ENCODE measurements at places on chromosomes 12 and 14.
A peak's percentile ranks its signal among the peaks of the same experiment; 100 is the strongest.

GRCh38 chr12:53568809-53569557 lies 57.2 kb downstream of the ATF7 start:
- DNase-seq = no peak

- DNase-seq = no peak
Measured at GRCh38 chr14:75675265-75675960, 14.4 kb downstream of the TTLL5 start.

DNA sequence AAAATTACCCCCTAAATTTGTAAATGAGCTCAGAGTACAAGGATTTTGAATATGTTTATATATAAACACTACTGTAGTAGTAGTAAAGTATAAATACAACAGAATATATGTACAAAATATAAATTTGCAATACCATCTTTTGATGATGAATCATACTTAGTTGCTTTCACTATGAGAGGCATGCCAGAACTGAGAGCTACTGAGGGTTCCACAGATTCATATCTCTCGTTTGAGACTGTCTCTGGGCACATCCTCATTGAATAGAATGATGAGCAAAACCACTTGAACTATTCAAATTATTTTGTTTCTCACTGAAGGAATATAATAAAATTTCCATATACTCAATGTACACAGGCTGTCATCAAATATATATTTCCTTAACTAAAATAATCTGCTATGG lies 417.6 kb downstream of the NAV3 start:
- no peak for DNase-seq

- peak; percentile 61 for DNase-seq
Measured at GRCh38 chr14:50038398-50039119, 77.8 kb downstream of the VCPKMT start.

DNA sequence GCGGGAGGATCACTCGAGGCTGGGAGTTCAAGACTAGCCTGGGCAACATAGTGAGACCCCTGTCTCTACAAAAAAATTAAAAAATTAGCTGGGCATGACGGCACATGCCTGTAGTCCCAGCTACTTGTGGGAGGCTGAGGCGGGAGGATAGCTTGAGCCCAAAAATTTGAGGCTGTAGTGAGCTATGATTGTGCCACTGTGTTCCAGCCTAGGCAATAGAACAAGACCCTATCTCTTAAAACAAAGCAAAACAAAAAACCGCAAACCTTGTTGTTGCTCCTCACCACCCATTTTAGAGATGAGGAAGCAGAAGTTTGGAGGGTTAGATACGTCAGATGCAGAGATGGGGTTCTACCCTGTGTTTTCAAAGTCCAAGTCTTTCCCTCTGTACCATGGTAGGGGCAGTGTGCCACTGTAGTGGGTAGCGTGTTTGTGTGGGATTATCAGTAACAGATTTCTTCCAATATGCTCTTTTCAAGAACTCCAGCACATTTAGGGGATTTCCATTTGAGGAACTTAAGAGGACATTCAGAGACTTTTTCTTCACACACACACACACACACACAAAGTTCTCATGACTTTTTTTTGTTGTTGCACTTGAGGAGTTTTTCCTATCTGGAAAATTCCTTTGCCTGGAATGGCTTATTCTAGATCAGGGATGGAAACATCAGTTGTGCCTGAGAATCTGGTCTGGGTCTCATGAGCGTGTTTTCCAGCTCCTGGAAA lies 186.5 kb downstream of the CHST11 start:
- no peak for DNase-seq

- peak; percentile 48 for DNase-seq
Measured at GRCh38 chr12:9750276-9751203, 10.2 kb downstream of the CD69 start.

DNA sequence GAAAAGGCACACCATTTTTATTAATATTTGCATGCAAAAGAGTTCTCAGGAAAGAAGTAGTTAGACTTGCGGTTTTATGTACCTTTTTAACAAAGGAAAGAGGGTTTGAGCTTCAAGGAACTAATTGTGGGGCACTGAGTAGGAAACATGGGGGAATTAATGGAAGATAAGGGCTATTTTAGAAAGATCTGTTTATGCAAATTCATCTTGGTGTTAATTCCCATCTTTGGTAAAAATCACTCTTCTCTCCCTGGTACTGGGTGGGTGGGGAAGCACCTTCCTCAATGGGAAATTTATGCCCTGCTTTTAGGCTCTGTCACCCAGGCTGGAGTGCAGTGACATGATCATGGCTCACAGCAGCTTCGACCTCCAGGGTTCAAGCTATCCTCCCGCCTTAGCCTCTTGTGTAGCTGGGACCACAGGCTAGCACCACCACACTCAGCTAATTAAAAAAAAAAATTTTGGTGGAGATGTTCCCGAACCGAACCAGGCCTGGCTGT lies 30.1 kb upstream of the RESF1 start:
- DNase-seq = peak; percentile 12

- DNase-seq = no peak
Measured at GRCh38 chr12:124532331-124532750, 35.1 kb downstream of the NCOR2 start.

DNA sequence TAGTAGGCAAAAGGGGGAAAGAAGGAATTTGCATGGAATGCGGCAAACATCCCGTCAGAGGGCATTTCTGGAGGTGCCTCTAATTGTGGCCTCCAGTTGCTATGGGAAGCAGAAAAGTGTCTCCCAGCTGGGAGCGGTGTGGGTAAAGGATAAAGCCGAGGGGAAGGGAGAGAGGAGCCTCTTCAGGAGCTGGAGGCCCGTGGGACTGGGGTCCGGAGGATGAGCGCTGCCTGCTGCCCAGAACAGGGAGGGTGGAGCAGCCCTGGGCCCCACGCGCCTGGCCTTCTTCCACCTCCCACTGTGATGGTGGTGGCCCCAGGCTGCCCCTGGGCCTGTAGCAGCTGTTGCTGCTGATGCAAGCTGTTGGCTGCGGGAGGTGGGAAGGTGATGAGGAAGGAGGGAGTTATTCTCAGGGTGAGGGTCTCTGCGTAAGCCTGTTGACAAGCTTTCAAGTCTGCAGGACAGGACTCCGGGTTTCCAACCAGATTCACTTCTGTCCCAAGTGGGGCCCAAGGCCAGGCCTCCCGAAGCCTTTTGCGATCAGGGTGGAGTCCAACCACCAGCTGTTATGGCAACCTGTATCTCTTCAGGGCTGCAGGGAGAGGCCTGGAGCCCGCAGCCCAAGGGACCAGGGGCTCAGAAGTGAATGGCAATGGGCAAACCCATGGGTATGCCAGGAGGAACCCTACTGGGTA lies 19.1 kb upstream of the PGF start:
- DNase-seq = no peak

GRCh38 chr12:6292606-6293005 lies 17.9 kb upstream of the PLEKHG6 start:
- no peak for DNase-seq

DNA sequence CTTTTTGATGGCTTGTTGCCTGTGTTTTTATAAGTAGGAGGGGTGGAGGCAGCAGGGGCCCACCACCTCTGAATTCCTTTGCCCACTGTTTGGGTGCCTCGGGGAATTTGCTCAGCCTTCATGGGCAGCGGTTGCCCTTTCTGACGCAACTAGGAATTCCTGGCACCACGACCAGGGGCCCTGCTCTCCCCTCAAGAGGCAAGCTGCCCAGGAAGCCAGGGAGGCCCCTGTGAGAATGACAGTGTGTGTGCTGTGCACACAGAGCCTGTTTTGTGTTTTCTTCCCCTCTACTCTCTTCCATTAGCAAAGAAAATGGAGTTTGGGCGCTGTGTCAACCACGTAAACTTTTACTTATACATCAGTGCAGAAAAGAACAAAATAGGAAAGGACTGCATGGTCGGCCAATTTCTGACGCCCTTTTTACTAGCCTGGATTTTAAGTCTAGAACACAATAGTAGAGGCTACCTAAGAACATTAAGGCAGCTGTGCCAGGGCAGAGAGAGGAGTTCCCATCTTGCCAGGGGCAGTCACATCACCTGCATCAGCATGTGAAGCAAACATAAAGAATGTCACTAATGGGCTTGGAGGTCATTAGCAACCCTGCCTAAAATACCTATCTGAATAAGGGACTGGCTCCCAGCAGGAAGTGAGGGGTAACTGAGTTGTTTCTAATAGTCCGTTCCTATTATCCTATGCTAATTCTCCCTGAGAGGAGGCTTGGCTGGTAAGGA lies 17.9 kb upstream of the PTGR2 start:
- no peak for DNase-seq

GRCh38 chr14:51444353-51445000 lies 204.4 kb downstream of the TMX1 start:
- no peak for DNase-seq

GRCh38 chr12:81176796-81177195 lies 98.9 kb downstream of the ACSS3 start:
- DNase-seq = no peak

- DNase-seq = no peak
Measured at GRCh38 chr12:121232163-121232562, 22.2 kb downstream of the P2RX4 start.

GRCh38 chr12:129675947-129676346 lies 227.9 kb downstream of the TMEM132D start:
- DNase-seq = no peak

GRCh38 chr12:3574986-3575385 lies 84.0 kb downstream of the PRMT8 start:
- no peak for DNase-seq

DNA sequence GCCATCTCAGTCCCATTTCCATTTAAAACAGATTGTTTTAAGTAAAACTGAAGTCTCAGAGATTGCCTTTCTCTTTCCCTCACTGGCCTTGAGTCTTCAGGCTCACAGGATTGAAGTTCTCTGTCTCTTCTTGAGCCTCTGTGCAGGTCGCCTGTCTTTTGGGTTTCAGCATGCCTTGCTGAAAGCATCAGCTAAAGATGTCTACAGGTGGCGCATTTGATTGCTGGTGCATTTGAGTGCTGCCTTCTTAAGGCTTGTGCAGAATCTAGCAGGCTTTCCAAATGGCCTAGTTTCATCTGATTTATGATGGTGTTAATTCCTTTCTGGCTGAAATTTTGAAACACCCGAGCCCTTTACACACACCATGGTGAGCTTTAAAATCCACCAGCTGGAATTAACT lies 1062.2 kb upstream of the FBXO33 start:
- DNase-seq = no peak

DNA sequence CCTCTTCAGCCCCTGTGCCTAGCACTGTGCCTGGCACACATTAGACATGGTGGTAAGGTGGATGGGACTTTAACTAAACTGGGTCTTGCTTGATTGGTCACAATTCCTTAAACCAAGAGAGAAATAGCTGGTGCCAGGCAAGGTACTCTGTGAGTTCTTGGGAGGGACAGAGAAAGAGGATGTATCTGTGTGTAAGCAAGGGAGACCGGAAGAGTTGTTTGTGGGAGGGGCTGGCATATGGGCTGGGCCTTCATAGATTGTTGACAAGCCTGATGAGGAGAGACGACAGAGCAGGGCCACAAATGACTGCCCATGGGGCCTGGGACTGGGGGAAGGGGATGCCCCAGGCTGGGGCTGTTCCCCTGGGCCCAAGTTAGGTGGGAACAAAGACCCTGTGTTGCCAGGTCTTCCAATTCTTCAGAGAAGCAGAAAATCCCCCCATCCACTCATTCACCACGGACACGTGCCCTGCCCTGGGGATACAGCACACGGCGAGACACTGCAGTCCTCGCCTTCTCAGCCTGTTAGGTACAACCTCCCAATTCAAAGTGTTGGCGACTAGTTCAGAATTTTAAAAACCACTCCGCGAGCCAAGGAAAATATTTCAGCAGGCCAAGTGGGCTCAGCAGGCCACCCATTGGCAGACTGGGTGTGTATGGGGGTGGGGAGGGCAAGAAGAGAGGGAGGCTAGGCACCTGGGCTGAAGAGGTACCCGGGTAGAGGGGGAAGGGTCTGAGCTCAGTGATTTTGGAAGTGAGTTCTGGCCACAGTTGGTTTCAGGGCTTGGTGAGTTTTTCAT lies 11.4 kb upstream of the CYP46A1 start:
- DNase-seq = no peak

DNA sequence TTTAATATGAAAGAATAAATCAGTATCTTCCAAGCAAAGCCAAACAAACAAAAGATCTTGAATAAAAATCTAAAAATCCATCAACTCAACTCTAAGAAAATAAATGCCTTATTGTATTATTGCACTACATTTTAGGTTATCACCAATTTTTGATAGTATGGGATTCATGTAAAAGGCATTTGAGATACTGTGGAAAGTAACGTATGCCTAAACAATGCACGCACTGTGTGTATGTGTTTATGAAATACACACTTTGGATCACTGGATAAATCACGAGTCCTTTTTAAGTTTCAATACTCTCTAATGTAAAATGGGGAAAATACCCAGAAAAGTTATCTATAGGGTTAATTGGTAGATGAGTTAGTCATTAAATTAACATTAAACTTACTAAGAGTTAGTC lies 17.7 kb downstream of the WBP11 start:
- no peak for DNase-seq

DNA sequence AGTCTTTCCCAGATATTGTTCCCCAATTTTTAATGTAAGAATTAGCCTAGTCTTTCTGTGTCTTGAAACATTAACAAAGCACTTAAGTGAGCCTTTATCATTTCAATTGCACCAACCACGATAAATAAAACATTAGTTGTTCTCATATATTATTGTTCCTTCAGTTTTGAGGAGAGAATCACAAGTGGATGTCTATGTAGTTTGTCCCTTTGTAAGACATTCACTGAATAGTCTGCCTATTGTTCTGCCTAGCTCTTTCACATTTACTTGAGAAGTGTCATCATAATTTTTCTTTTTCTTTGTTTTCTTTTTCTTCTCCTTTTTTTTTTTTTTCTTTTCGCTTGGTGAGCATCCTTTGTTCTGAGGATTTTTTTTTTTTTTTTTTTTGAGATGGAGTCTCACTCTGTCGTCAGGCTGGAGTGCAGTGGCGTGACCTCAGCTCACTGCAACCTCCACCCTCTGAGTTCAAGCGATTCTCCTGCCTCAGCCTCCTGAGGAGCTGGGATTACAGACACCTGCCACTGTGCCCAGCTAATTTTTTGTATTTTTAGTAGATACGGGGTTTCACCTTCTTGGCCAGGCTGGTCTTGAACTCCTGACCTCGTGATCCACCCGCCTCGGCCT lies 129.7 kb downstream of the SYT1 start:
- DNase-seq = no peak

DNA sequence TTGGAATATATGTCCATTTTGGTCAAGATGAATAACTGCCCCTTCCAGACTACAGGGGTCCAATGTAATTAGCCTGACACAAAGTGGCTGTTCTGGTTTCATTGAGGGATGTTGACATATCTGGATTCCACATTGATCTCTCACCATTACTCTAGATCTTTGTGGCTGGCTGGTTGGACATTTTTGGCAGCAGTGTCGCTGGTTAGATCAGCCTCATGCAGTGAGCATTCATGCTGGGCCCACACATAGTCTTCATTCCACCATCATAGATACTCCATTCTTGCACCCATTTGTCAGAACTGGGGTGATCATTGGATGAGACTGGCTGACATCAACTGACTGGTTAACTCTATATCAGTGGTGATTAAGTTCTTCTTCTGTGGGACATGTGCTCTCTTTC lies 74.4 kb downstream of the MGST1 start:
- DNase-seq = no peak

DNA sequence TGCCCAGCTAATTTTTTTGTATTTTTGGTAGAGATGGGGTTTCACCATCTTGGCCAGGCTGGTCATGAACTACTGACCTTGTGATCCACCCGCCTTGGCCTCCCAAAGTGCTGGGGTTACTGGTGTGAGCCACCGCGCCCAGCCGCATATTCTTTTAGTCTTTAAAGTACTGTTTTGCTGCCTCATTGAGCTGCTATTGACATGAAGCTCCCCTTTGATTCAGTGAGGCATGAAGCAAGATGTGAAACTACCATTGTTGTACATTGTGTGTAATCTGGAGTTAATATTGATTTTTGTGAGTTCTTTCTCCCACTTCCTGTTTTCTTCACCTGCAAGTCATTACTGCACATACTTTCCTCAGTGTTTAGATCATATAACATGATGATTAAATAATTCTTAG lies 80.8 kb downstream of the MNAT1 start:
- no peak for DNase-seq

- DNase-seq = no peak
Measured at GRCh38 chr12:119661882-119662281, 6.1 kb upstream of the PRKAB1 start.

Data from stimulated activated CD4-positive, alpha-beta T cell treated with anti-CD3 and anti-CD28 coated beads, Interleukin-4, amount 100 ng/mL, for 1 hour (primary cell).